Neural progenitor cell (in vitro differentiated cells): ENCODE measurements at places on chromosomes 6 and 20. TPM values are rescaled to one million over a fixed set of nuclear protein-coding genes. Genes with fewer than 3 reads are reported as not detected.
A peak's percentile ranks its signal among the peaks of the same experiment; 100 is the strongest.

Gene KCNQ2
- 39.5 and 106 TPM in 2 replicates for total RNA-seq

Gene MDFI
- total RNA-seq = 29.5 and 87.4 TPM in 2 replicates

Gene PHACTR1
- total RNA-seq = 2.4 and 6.1 TPM in 2 replicates

Gene POU5F1
- total RNA-seq = 17.2 and 17.4 TPM in 2 replicates

GRCh38 chr20:24631173-24631505, 161.7 kb downstream of the SYNDIG1 start:
- no peak for DNase-seq

- peak; percentile 61 for DNase-seq
Measured at GRCh38 chr20:13325033-13325432, 104.0 kb downstream of the ISM1 start.

DNA sequence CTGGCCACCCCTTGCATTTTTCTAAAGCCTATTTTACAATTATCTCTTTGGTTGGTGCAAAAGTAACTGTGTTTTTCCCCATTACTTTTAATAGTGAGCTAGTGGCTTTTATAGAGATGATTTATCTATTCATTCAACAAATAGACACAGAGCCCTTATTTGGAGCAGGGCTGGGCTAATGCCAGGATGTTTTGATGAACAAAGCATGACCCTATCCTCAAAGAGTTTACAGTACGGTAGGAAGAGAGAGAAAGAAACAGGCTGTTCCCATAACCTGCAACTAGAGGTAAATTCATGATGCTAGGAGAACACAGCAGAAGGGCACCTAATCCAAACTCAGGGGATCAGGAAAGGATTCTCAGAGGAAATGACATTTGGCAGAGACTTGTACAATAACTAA, 37.3 kb upstream of the UST start:
- no peak for DNase-seq

DNA sequence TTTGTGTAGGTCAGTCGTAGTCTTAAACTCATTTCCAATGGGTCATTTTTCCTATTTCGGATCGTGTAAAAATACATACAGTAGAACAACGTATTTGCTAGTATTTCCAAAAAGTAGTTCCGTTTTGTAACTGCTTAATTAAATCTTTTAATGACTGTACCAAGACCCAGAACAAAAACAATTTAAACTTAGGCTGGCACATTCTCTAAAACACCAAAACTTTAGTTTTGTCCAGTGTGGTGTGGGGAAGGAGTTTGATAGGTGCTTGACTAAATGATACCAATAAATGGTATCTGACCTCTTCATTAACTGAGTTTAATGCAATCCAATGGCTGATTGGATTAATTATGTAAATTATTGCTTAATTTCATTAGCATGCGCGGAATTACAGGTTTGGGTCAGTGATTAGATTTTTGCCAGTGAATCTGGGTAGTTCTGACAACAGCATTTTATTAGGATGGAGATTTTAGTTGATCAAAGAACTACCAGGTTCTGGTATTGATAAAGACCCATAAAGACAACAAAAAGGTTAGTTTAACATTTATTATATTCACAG, 20.8 kb downstream of the OR2B2 start:
- no peak for DNase-seq

DNA sequence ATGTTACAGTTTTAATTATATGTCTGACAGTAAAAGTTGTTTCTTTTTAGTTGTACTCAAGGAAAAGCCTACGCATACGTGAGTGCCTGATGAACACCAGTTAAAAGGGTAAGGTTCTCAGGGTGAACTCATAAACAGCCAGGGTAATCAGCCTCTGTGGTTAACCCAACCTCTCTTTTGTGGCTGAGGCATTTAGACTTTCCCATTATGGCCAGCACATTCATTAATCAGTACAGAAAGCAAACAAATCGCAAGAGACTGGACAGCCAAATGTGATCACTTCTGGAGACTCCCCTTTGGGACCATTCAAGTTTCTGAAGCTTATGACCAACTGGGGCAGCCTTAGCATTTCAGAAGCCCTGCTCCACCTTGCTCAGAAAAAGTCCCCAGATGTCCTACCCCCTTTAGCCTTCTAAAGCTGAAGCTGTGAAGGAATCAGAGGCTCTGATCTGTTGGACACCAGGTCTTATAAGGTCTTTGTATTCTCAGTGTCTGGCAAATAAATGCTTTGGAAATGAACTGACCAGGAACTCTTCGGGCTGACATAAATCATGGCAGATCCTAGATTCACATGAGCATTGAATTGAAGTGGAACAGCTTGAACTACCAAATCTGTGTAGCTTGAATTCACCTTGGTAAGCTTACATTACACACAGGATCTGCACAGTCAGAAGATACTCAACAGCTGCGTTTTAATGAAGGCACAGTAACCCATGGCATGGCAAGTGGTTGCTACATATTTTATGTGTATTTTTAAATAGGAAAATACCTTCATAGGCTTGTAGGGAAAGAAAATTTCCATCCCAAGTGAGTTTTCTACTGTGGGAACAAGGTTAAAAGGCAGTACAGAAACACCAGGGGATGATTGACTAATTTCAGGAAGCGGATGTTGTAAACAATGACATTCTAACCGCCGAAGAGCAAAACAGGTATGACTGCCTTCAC, 18.7 kb downstream of the IL20RA start:
- DNase-seq = no peak

DNA sequence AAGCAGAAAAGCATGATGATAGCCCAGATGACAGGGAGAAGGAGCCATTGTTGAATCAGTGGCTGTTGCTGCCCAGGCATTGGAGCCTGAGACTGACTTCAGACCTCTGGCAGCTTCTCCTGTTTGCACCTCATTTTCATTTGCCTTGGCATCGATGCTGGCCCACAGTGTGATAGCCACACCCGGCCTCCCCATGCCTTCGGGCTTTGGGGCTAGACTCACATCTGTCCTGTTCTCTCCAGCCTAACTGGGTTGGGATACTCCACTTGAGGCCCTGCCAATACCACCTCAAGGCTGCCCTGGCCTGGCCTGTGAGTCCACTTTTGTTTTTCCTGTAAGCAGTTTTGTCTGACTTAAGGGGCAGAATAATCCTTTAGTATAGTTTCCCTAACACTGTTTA, 140.4 kb downstream of the UST start:
- DNase-seq = peak; percentile 13

GRCh38 chr6:4794140-4794707, 18.0 kb downstream of the CDYL start:
- DNase-seq = peak; percentile 16
